Lung (tissue), 17 donors: ENCODE measurements at places on chromosomes 11 and 22. TPM values are rescaled to one million over a fixed set of nuclear protein-coding genes. Genes with fewer than 3 reads are reported as not detected.

The INPP5J gene
- 6.5 TPM for total RNA-seq

GRCh38 chr22:22210375-22210774 lies 34.2 kb upstream of the VPREB1 start:
- DNase-seq: no peak

DNA sequence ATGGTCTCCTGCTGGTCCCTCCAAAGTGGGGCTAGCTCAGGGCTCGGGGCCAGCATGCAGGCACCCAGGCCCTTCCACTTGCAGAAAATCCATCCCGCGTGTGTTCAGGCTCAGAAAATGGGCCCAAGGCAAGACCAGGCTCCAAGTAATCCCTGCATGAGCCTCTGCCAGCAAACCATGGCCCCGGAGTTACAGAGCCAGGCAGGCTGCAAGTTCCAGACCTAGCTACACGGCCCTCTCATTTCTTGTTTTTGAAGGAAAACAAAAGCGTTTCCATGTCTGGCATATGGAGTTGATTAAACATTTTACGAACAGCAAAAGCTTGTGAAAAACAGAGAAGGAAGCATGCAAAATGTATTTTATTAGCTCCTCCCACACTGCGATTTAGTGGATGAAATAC lies 29.7 kb downstream of the KIAA0930 start:
- DNase-seq: no peak

The CNGA4 gene
- total RNA-seq: 5.6 TPM

The PAMR1 gene
- total RNA-seq: 1.8 TPM

The KDELR3 gene
- 16.4 TPM for total RNA-seq

- DNase-seq: peak; percentile 88
Observed at GRCh38 chr22:44424867-44425693, 73.0 kb downstream of the RTL6 start.

- DNase-seq: peak; percentile 77
Observed at GRCh38 chr11:64887757-64888405, 9.5 kb upstream of the EHD1 start.

- peak; percentile 59 for DNase-seq
Observed at GRCh38 chr22:28027453-28028448, 108.7 kb upstream of the PITPNB start.

DNA sequence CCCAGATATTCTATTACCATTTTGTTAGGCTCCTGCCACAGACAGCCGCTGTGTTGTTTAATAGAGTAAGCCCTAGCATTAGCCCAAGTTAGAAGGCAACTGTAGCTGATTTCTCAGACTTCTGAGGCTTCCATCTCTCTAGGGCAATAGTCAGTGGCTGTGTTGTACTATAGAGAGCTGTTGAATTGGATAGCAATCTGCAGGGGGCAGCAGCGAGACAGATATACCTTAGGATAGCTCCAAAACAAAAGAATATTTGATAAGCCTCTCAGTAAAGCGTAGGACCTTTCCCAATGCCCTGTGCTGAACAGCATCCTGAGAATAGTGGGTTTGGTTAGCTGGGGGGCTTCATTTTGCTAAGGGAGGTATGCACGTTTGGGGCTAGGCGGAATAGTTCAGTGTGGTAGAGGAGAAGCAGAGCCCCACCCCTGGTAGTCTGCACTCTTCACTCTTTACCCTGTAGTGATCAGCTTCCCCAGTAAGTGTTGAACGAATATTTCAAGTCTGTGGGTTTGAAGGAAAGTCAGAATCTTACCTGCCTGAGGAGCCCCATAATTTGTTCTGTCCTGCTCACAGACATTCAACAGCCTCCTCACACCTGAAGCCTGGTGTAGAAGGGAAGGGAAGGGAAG lies 515.1 kb downstream of the INSC start:
- DNase-seq: no peak

DNA sequence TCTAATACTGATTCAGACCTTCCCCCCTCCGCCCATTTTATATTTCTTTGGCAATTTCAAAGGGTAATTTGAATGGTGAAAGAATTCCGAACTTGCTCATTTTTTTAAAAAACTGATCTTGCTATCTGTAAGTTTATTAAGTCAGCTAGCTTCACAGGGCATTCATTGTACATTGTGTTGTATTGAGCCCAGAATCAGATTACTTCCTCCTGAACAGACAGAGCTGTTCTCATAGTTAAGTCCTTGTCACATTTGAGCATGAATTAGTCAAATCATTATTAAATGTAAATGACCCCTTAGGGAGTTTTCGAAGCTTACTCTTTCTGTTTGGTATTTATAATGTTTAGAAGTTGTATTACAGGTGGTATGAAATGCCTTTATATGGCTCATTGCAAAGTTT lies 34.4 kb downstream of the CYP2R1 start:
- DNase-seq: no peak

DNA sequence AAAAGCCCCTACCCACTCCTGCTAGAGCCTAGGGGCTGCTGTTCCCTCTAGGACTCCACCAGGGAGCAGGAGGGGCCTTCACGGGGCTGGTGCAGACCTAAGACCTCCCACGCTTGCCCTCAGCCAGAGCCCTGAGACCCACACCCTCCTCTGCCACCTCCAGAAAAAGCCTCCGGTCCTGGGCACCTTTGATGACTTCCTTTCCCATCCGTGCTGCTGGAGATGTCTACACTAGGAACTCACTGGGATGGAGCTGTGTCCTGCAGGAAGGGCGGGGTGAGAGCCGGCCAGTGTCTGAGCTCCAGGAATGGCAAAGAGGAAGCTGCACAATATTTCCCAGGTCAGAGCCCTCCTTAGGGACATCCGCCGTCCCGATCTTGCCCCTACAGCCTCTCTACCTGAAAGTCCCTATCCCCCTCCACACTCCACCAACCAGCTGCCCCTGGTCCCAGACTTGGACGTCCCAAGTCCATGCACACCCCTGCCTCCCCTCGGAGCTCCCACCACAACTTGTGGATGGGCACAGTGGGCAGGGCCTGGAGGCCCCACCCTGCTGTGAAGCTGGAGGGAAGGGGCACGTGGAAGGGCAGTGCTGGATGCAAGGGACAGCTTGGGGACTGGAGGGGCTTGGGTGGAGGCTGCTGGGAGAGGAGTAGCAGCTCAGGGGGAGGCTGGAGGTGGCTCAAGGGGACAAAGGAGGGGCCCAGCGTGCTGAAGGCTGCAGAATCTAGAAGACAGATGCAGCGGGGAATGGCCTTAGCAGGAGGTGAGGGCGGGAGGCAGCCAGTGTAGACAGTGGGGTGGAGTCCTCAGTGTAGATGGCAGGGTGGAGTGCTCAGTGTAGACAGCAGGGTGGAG lies 13.5 kb upstream of the LRP5 start:
- DNase-seq: no peak

DNA sequence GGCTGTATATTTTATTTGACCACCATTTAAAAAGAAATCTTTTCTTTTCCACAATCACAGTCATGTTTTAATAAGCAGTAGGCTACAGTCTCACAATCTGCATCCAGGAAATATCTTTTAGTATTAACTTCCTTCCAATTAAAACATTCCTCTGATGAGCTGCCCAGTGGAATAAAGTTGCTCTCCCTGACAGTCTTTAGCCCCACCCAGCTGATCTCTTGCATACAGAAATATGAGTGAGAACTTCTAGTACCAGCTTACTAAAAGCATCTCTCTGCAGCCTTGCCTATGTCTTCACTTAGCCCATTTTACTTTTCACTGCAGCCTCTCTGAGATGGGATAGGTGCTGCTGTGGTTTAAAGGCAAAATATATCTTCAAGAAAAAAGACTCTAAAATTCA lies 143.4 kb upstream of the ANO3 start:
- peak; percentile 36 for DNase-seq

- DNase-seq: no peak
Observed at GRCh38 chr11:70703141-70704064, 305.1 kb downstream of the CTTN start.

DNA sequence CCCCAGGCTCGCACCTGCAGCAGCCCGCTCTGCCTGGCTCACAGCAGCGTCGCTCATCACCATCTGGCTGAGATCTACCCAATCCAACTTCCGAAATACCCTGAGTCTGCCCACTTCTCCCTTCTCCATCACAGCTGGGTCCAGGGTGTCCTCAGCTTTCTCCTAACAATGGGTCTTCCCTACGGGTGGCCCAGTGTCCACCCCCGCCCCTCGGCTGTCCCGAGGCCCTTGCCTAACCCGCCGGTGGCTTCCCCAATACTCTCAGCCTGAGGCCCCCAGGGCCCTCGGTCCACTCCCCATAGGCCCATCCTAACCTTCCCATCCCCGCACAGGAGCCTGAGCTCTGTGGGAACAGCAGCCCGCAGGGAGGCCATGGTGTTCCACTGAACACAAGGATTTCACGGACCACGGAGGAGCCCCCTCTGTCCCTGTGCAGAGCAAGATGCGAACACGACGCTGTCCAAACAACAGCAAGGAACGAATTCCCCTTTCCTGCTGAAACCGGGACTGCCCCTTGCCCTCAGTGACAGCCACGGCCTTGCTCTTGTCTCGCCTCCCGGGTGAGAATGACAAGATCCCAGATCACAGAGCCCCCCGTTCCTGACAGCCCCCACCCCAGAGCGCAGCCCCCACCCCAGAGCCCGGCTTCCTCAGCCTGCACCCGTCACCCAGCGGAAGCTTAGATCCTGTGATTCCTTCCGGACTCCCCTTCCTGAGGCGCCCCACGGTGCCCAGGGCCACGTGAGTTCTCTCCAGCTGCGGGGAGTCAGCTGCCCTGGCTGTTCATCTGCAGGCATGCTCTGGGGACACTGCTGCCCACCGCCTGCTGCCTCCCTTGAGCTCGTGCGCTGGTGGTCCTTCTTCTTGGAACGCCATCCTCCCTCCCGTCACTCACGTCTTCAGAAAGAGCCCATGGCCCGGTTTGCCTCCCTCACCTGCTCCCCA lies 48.8 kb upstream of the CARS1 start:
- DNase-seq: no peak

GRCh38 chr22:27463121-27463660 lies 338.4 kb downstream of the MN1 start:
- no peak for DNase-seq

The OR10D3 gene
- not detected for total RNA-seq

GRCh38 chr11:45901626-45902025 lies 5.4 kb downstream of the FREY1 start:
- no peak for DNase-seq

- no peak for DNase-seq
Observed at GRCh38 chr11:126053415-126054286, 9.0 kb downstream of the CDON start.
